ENCODE measurements at places on chromosomes 1 and 21. TPM values are rescaled to one million over a fixed set of nuclear protein-coding genes. Genes with fewer than 3 reads are reported as not detected.

AK5 gene
- 0.77 TPM for total RNA-seq

LRRIQ3 gene
- 0.29 TPM for total RNA-seq

CDKN2C gene
- total RNA-seq, result 19.1 TPM

VWA5B1 gene
- 0.16 TPM for total RNA-seq

PGBD5 gene
- total RNA-seq, result 24.8 TPM

GBP6 gene
- total RNA-seq, result 0.08 TPM

SLC25A33 gene
- total RNA-seq, result 8.8 TPM

ELF3 gene
- total RNA-seq, result 8.5 TPM

TSPEAR gene
- total RNA-seq, result 1.6 TPM

WDR64 gene
- not detected for total RNA-seq

MTARC2 gene
- total RNA-seq, result 32.7 TPM

AMY1A gene
- total RNA-seq, result not detected

DHRS3 gene
- 106 TPM for total RNA-seq

FAM72D gene
- total RNA-seq, result 0.13 TPM

GOLPH3L gene
- total RNA-seq, result 16.0 TPM

RIPPLY3 gene
- not detected for total RNA-seq

OR2T35 gene
- not detected for total RNA-seq

FCRL1 gene
- total RNA-seq, result 0.12 TPM

MYOG gene
- total RNA-seq, result not detected

PADI3 gene
- not detected for total RNA-seq

FRRS1 gene
- total RNA-seq, result 3.6 TPM

CA14 gene
- total RNA-seq, result 5.7 TPM

LCE6A gene
- not detected for total RNA-seq

RGS1 gene
- total RNA-seq, result 3.5 TPM

CTH gene
- 1.5 TPM for total RNA-seq

DCDC2B gene
- not detected for total RNA-seq

RER1 gene
- 105 TPM for total RNA-seq

KRTAP10-7 gene
- not detected for total RNA-seq

AIM2 gene
- total RNA-seq, result 0.50 TPM

WRAP73 gene
- total RNA-seq, result 11.8 TPM

SLC16A4 gene
- 3.4 TPM for total RNA-seq

SLC30A1 gene
- 11.0 TPM for total RNA-seq

ADORA3 gene
- total RNA-seq, result 5.5 TPM

TUFT1 gene
- 3.9 TPM for total RNA-seq
